Endothelial cell of umbilical vein (primary cell): ENCODE measurements at places on chromosomes 1 and 21. TPM values are rescaled to one million over a fixed set of nuclear protein-coding genes. Genes with fewer than 3 reads are reported as not detected.

Gene ATAD3C
- 0.16 TPM in 1 of 2 replicates, not detected in the other for total RNA-seq

Gene KIF17
- 0.72 and 1.5 TPM in 2 replicates for total RNA-seq

Gene NKAIN1
- 0.23 and 0.40 TPM in 2 replicates for total RNA-seq

Gene SPATA17
- total RNA-seq: not detected in 2 replicates

Gene GJA4
- 22.1 TPM in 2 replicates for total RNA-seq

Gene PSEN2
- total RNA-seq: 12.5 and 17.1 TPM in 2 replicates

Gene IL22RA1
- total RNA-seq: not detected in 2 replicates
